ENCODE measurements at places on chromosomes 5 and 9.

GRCh38 chr5:133612249-133612860 lies at the start of gene FSTL4:
TSS of gene FSTL4 (minus strand) at chr5:133612541.
- DNase-seq = no peak

DNA sequence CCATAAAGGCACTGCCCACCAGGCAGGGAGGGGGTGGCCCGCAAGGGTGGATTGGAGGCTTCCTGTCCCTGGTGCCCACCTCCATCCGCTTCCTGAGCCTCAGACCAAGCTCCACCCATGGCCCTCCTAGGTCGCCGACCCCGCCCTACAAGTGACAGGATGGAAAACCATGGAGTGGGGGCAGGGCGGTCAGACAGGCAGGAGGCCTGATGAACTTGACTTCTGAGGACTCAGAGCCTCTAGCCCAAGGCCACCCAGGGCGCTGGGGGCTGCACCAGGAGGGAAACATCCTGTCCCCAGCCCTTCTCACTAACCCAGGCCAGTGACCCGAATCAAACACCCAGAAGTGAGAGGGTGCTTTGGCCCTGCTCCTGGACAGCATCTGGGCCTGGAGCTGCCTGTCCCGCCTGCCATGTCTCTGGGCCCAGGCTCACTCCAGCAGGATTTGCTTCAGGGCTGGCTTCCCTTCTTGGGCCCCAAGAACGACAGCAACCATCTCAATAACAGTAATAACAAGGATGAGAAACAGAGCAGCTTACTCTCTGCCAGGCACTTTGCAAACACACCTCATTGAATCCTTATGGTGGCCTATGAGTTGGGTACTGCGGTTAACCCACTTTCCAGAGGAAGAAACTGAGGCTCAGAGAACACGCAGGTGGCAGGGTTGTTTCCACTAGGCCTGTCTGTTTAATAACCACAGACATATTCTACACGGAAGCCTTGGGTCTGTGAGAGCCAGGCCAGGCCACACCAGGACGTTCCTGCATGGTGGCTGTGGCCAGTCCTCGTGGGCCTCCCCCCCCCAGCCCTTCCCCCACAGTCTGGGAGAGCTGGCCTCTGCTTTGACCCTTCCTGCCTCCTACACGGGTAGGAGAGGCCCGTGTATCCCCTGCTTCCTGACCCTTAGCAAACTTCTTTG lies 4.4 kb upstream of the ST6GALNAC6 start:
- DNase-seq = no peak

DNA sequence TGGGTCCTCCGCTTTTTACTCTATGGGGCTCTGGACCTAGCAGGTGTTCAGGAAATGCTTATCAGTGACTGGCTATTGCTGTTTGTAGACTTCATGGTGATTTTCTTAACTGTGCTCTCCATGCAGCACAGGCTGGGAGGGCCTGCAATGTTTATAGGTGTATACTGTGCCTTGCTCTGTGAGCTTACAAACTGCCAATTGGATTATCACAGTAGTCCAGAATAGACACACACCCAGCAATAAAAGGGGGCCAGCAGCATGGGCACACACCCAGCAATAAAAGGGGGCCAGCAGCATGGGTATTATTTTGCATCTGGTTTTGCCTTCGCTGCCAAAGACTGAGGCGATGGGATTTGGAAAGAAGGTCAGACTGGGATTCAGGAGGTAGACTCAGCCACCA lies 100.0 kb downstream of the CRB2 start:
- no peak for DNase-seq

- no peak for DNase-seq
Measured at GRCh38 chr9:72428329-72428728, 63.3 kb upstream of the ZFAND5 start.

DNA sequence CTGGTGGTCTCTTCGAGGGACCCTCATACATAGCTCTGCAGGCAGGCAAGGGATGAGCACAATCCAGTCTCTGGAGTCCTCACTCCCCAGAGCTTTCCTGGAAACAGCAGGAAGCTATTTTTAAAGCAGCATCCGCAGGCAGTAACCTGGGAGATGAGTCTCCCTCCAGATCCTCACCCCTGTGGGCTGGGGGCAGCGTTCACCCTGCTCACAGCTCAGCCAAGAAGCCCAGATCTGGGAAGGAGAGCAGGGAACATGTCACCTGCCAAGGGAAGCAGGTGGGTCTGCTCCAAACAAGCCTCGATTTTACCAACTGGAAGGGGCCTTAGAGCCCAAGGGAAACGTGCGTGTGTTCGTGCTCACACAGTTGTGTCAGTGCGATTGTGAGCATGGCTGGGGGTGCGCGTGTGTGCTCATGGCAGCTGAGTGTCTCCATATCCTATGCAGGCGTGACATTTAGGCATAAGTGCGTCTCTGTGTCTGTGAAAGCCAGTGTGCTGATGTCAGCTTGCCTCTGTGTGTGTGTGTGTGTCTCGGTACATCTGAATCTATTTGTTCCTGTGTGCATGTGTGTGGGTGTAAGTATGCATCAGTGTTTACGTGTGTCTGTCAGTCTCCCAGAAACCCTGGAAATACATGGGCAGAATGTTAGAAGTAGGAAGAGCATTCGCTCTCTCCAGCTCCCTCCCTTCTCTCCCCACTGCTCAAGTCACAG lies 40.6 kb upstream of the CPLX2 start:
- DNase-seq = no peak
